ENCODE measurements at places on chromosomes 7 and 10.
A peak's percentile ranks its signal among the peaks of the same experiment; 100 is the strongest.

GRCh38 chr10:35409808-35410207 is 73.5 kb downstream of the CCNY start:
- no peak for DNase-seq

DNA sequence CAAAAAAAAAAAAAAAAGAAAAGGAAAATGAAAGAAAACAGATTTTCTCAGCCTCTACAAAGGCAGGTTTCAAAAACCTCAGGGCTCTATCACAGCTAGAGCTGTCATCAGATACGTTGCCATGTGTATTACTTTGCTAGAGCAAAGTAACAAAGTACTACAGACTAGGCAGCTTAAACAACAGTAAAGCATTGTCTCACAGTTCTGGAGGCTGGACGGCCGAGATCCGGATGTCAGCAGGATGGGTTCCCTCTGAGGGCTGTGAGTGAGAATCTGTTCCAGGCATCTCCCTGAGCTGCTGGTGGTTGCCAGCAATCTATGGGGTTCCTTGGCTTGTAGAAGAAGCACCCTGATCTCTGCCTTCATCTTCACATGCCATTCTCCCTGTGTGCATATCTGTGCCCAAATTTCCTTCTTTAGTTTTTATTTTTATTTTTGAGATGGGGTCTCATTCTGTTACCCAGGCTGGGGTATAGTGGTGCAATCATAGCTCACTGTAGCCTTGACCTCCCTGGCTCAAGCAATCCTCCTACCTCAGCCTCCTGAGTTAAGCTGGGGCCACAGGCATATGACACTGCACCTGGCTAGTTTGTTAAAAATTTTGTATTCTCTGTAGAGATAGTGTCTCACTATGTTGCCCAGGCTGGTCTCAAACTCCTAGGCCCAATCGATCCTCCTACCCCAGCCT is 48.9 kb upstream of the KDM7A start:
- DNase-seq, result no peak

GRCh38 chr7:149196151-149196704 is 882 bp downstream of the ZNF282 start:
- DNase-seq, result no peak

DNA sequence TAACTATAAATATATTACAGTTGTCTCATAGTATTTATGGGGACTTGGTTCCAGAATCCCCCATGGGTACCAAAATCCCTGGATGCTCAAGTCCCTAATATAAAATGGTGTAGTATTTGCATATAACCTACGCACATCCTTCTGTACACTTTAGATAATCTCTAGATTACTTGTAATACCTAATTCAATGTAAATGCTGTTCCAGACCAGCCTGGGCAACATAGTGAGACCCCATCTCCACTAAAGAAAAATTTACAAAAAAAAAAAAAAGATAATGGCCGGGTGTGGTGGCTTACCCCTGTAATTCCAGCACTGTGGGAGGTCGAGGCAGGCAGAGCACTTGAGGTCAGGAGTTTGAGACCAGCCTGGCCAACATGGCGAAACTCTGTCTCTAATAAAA is 17.4 kb upstream of the GNA12 start:
- DNase-seq, result no peak

- no peak for DNase-seq
Measured at GRCh38 chr10:73262105-73262730, 9.8 kb upstream of the MRPS16 start.

DNA sequence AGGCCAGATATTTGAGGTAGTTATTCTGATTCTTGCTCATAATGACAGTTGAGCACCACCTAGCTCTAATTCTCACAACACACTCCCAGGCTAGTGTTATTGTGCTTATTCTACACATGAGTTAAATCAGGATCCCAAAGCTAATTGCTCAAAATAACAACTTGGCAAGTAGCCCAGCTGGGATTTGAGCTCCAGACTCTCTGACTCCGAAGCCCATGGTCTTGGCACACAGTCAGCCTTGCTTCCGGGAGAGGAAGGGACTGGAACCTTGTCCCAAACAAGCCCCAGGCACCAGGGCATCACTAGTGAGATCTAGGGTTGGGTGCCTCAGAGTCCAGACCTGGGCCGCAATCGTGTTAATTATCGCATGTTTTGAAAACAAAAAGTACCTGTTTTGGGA is 101.4 kb downstream of the GPAM start:
- DNase-seq, result no peak

DNA sequence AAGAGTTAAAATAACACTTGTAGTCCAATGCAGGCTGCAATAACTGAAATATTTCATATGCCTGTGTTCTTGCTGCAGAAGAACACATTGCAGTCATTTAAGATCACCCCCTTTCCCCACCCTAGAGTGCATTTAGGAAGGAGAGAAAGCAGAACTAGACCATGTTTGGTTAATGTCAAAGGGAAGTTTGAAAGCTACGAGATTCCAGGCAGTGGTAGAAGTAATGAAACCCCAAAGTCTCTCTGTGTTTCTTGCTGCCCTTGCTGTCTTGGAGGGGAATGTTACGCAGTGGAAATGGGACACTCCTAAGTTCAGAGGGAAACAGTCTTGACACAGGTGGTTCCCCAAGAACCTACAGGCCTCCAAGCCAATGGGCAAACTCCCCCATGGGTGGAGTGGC is 242.9 kb downstream of the PTEN start:
- no peak for DNase-seq

- no peak for DNase-seq
Measured at GRCh38 chr7:29483219-29484104, 80.2 kb upstream of the PRR15 start.

DNA sequence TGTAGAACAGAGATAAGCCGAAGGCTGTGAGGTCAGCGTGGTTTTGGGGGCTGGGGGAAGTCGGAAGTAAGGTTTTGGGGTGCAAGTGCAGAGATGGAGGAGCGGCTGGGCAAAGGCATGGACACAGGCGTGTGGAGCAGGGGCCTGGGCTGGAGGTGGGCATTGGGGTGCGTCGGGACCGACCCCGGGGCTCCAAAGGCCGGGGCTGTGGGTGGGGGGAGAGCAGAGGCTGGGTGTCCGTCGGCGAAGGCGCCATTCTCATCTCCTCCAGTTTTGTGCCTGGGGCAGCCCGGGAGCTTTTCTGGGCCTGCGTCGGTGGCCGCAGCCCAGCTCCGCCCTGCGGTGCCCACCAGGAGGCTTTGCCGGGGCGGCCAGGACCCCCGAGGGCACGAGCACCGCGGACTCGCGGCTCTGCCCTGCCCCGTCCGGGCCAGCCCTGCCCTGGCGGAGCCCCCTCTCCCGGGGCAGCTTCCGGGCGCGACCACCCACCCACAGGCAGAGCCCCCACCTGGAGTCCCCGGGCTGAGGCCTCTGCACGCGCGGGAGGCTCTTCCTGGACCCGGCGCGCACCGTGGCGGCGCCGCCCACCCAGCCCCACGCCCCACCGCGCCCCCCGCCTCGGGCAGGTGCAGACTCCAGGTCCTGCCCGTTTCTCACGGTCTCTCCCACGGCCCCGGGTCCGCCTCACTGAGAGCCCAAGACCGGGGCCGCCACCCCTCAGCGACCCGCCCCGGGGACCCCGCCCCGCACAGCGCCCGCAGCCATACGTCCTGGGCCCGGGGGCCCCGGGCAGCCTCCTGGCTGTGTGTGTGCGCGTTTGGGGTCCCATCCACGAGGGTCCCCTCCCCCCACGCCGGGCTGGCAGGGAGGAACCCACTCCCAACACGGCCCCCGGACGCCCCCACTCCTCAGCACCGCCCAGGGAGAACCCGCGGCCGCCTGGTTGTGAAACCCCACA is 7.7 kb upstream of the SCART1 start:
- DNase-seq, result no peak

GRCh38 chr7:6658618-6659345 is 21.7 kb downstream of the ZNF316 start:
- DNase-seq, result no peak

DNA sequence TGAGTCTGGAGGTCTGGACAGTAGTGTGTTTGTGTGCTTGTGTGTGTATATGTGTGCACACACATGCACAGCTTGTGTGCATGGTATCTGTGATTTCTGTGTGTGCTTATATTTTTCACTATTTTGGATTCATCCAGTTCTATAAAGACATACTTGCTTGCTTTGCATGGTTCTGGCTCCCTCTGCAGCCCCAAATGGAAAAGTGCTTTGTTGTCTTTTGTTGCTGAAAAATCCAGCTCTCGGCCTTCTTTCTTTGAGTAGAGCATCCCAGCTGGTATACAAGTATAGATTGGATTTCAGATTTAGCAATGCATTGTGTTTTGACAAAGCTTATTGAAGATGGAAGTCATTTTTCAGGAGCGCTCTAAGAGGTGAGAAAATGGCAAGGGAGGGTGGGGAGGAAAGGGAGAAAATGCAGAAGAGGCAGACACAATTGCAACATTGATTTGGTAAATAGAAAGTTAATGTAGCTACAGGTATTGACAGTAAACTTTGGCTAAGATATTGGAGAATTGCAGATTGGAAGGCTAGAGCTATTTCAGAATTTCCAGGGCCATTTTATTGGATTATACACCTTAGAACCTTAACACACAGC is 333.9 kb downstream of the AUTS2 start:
- peak; percentile 46 for DNase-seq

GRCh38 chr10:112361951-112362751 is 11.8 kb upstream of the ACSL5 start:
- no peak for DNase-seq

GRCh38 chr7:70028620-70029019 is 430.3 kb downstream of the AUTS2 start:
- DNase-seq, result no peak

- DNase-seq, result no peak
Measured at GRCh38 chr7:36090976-36091873, 61.8 kb upstream of the EEPD1 start.

DNA sequence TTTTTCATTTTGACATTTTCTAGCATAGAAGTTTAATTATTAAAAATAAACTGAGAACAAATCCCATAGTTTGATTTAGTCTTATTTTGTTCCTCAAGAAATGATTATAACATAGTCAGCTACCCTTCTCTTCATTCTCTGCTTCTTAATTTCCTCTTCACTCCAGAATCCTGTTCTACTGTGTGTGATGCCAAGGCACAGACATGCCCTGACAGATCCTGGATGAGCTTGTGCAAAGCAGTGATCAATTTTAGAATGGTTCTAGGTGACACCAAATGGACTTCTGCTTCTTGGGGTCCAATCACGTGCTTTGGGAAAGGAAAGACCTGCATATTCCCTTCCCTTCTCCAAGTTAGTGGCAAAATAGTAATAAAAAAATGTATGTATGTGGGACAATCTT is 665.6 kb downstream of the MAGI2 start:
- DNase-seq, result no peak

- no peak for DNase-seq
Measured at GRCh38 chr10:15730341-15730740, 10.6 kb upstream of the ITGA8 start.

- DNase-seq, result no peak
Measured at GRCh38 chr7:74266191-74266963, 12.2 kb upstream of the RFC2 start.

- DNase-seq, result no peak
Measured at GRCh38 chr10:113930482-113931057, 76.1 kb downstream of the NHLRC2 start.

Data from NCI-H1092 (cell line).